ENCODE measurements at places on chromosomes 6 and 20. TPM values are rescaled to one million over a fixed set of nuclear protein-coding genes. Genes with fewer than 3 reads are reported as not detected.

DNA sequence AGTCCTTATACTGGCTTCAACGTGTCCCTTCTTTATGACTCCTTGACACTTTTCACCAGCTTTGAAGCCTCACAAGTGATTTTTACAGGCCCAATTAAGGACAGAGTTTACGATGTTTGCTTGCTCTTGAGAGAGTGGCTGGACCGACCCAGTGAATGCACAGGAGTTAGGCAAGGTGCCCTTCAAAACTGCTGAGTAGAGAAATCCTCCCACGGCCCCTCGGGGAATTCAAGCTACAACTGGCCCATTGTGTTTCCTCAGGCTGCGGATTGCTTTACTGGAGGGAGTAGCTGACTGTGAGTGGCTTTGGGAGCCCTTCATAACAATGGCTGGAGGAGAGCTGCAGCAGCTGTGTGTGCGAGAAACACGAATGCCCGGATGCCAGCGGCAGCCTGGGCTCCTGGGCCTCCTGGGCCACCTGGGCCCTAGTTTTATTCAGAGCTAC lies 50.0 kb downstream of the SGK1 start:
- no peak for DNase-seq

DNA sequence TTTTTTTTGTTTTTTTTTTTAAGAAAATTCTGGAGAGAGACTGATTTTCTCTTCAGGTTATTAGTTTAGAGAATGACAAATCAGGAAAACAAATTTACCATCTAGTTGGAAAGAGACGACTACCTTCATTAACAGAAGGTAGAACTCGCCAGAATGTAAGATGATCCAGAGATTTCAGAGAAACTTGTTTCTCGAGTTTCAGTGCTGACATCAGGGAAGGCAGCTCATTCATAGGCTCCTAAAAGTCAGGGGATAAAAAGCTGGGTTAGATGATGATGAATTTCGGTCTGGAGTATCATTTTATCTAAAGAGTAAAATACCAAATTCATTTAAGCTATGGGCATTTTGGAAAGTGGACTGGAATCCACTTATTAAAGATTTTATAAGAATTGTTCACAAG lies 27.9 kb downstream of the ZNF334 start:
- no peak for DNase-seq

The SYNDIG1 gene
- 15.8 TPM for total RNA-seq

GRCh38 chr20:33130568-33131061 lies 37.3 kb upstream of the BPIFA2 start:
- DNase-seq: no peak

The EPPIN gene
- not detected for total RNA-seq

DNA sequence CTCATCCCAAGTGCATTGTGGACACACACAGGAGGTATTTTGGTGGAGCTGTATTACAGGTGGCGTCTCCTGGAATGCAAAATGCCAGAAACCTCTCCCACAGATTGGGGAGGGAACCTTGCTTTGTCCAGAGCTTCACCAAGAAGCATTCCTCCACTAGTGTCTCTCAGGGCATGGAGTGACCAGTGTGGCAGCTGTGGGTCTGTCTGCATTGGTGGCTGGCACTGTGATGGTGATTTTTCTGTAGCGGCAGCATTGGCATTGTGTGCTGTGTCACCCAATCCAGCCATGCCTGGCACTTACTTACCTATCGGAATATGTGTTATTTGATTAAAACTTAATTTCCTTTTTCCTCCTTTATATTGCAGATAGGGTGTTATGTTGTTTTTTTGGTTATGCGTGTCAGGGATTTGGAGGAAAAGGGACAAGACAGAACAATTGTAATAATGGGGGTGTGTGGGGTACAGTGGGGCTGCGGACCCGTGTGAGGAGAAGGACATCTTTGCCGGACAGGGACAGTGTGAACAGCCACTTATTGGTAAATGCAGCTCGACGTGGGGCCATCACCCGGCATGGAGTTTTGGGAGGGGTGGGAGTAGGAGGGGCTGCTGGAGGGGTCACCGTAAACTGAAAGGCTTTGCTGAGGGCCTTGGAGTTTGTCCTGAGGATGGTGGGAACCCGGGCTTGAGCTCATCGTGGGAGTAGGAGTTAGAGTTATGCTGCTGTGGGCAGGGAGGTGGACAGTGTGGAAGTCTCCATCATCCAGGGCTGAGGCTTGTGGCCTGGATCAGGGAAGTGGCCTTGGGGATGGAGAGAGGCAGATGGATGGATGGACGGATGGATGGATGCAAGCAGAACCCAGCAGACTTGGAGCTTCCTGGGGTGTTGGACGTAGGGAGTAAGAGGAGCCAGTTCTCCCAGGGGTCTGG lies 105.0 kb downstream of the SYCP2 start:
- DNase-seq: no peak

DNA sequence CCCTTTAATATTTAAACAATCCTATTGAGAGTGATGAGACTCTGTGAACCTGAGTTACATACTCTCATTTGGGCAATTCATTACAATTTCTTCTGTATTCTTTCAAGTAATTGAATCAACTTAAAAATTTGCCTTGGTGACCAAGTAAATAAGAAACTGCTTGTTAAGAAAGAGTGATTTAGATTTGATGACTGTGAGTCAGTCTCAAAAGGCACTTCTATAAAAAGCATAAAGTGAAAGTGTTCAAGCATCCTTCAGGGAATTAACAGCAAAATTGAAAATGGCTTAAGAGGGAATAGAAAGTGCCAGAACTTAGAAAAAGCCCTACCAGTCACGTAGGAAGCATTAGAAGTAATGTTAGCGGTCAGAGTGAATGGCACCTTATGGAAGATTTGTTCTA lies 654.7 kb downstream of the EPM2A start:
- no peak for DNase-seq

DNA sequence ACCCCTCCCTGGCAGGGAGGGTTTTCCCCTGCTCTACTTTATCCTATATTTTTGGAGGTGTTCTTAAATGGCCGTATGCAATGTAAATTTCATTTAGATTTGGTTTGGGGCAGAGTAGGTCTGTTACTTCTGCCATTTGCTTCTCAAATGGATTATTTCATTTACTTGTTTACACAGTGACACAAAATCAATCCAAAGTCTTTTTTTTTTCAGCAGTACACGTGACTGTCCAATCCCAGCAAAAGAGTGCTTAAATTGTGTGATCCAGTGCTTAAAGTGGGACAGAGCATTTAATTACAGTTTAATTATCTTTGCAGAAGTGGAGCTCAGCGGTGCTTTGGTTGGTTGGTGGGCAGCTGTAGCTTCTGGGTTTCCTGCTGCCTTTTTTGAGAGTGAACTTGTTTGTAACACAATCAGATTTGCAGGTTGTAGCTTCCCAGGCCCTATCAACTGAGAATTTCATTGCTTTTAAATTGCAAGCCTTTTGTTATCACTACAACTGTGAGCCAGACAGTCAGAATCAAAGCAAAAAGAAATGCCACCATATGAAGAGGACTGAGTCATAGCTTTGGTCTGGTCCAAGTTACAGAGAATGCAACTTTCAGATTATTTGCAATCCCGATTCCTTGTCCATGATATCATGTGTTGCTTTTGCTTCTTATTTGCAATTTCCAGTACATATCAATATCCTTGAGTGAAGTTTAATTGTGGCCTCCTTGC lies 216.9 kb downstream of the DOK5 start:
- DNase-seq: no peak

The GFOD1 gene
- total RNA-seq: 38.8 TPM

- no peak for DNase-seq
These were observed 59.9 kb downstream of the SLC22A2 start for GRCh38 chr6:160198606-160199211.

The CDYL gene
- 32.1 TPM for total RNA-seq

- no peak for DNase-seq
These were observed 34.8 kb upstream of the TFB1M start for GRCh38 chr6:155349129-155349528.

DNA sequence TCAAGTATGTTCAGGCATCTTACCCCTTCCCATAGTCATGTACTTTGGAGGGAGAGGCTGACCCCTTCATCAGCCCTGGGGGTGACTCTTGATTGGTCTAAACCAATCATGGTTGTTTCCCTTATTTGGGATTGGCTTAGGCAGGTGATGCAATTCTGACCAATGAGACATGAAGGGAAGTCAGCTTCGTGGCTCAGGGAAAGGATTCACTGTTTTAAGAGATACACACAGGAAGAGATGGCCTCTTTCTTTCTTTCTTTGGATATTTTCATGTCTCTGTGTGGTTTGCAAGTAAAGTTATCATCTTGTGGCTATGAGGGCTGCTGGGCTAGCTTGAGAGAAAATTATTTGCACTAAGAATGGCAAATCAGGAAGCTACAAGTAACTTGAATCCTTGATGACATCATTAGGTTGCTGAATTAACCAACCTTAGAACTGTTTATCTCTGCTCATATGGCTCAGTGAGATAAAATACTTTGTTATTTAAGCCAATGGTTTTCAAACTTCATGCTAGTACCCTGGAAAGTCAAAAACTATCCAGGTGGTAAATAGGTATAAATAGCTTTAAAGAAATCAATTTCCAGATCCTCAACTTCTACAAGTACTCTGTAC lies 144.2 kb upstream of the CENPW start:
- no peak for DNase-seq

The EBF4 gene
- 4.7 TPM for total RNA-seq

GRCh38 chr20:44780226-44780625 lies 30.1 kb downstream of the RIMS4 start:
- no peak for DNase-seq

DNA sequence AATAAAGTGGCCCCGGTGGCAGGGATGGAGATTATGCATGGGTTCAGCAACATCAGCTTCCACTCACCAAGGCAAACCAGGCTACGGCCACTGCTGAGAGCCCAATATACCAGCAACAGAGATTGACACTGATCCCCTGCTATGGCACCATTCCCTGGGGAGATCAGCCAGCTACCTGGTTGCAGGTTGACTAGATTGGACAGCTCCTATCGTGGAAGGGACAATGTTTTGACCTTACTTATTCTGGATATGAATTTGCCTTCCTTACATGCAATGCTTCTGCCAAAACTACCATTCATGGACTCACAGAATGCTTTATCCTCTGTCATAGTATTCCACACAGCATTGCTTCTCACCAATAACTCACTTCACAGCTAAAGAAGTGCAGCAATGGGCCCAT lies 174.8 kb upstream of the TNFAIP3 start:
- DNase-seq: no peak

The XKR7 gene
- not detected for total RNA-seq

DNA sequence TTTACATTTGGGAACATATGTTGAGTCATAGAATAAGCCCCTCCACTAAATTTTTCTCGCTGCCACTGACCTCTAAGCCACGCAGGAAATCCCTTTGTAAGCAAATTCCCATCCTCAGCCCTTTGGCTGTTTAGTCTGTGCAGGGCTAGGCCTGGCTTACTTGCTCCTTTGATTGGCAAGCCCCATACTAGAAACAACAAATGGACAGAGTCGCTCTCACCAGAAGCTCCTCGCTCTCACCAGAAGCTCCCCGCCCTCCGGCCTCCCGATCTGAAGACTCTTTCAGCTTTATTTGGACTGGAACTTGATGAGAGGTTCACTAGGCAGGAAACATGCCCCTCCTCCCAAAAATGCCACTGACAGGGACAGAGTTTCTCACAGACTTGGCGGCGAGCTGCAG lies 149.2 kb upstream of the EXOC2 start:
- no peak for DNase-seq

DNA sequence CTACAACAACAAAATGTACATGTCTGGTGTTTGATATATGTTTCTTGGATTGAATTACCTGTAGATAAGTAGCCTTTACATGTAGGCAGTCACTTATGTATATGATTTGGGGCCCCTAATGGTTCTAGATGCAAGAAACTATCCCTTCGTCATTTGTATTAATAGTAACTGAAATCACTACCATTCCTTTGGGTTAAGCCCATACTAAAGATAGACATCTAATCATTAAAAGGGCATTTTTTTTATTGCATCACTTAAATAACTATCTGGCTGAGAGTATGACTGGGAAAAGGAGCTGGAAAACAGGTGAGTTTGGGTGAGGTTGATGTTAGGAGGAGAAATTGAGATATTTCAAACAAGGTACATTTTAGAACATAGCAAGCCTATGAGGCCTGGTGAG lies 213.5 kb upstream of the PLN start:
- DNase-seq: no peak

The EYS gene
- not detected for total RNA-seq

GRCh38 chr6:22550971-22551670 lies 18.2 kb upstream of the HDGFL1 start:
- no peak for DNase-seq

DNA sequence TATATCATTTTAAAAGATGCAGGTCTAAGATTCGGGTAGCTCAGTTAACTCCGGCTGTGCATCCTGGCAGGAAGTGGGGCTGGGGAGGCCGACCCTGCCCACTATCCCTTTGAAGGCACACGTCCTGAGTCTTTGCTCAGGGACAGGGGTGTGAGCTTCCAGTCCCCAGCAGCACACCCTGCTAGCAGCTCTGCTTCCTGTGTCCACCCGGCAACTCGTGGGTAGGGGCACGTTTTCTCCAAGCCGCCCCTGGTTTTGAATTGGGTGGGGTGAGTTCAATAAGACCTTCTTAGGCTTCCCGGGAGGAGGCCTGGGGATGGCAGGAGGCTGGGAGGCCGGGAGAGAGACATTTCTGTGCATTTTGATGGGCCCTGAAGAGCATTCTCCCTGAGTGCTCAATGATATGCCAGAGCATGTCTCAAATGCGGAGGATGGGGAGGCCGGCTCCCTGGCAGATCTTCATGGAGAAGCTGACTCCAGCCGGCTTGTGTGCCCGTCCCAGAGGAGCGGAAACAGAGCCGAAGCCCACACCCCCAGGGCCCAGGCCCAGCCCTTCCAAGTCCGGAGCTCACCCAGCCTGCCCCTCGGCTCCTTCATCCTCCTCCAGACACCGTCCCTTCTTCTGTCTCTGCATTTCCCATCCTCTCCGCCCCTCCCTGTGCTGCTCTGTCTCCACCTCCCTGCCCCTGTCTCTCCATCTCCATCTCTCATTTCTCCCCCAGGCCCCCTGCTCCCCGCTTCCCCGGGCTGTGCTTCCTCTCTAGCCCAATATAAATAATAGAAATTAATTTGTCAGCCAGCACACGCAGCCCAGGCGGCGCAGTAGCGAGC lies 36.3 kb upstream of the ZFAND3 start:
- no peak for DNase-seq

The ZCCHC3 gene
- 11.0 TPM for total RNA-seq

DNA sequence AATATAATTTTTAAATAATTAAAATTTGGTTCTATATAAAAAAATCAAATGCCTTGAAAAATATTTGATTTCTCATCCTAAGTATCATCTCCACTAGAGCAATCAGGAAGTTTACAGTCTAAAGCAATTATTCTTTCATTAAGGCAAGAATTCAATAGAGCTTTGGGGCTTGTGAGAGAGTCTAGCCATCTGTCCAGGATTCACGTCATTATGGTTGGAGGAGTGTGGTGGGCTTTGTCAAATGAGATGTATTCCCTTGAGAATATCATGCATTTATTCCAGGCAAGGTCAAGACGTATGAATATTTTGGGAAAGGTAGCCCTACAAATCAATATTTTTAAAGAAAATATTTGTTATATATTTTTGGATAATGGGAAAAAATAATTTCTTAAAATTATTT lies 132.4 kb downstream of the ELOVL4 start:
- no peak for DNase-seq

Data from Right ventricle myocardium inferior (tissue), 1 donor.